ENCODE measurements at places on chromosomes 12 and 14.

DNA sequence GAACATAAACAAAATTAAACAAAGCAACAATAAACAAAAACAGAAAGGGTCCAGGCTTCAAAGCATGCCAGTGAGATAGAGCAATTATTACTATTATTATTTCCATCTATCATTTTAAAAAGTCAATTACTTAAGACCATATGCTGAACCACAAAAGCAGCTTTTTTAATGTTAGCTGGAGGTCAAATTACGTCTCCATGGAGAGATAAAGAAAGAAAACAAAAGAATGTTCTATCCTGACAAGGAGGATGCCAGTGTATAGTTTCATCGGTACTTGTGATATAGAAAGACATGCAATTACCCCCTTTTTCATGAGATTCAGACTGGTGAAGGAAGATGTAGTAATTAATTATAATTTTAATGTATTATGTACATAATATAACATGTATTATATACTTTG is 81.6 kb upstream of the DCN start:
- DNase-seq: no peak

- DNase-seq: no peak
Measured at GRCh38 chr12:102067574-102068258, 5.9 kb upstream of the WASHC3 start.

- DNase-seq: no peak
Measured at GRCh38 chr12:29656762-29657538, 126.8 kb downstream of the TMTC1 start.

GRCh38 chr12:116856729-116857128 is 24.5 kb downstream of the HRK start:
- no peak for DNase-seq

- no peak for DNase-seq
Measured at GRCh38 chr14:53017837-53018236, 67.0 kb upstream of the FERMT2 start.

DNA sequence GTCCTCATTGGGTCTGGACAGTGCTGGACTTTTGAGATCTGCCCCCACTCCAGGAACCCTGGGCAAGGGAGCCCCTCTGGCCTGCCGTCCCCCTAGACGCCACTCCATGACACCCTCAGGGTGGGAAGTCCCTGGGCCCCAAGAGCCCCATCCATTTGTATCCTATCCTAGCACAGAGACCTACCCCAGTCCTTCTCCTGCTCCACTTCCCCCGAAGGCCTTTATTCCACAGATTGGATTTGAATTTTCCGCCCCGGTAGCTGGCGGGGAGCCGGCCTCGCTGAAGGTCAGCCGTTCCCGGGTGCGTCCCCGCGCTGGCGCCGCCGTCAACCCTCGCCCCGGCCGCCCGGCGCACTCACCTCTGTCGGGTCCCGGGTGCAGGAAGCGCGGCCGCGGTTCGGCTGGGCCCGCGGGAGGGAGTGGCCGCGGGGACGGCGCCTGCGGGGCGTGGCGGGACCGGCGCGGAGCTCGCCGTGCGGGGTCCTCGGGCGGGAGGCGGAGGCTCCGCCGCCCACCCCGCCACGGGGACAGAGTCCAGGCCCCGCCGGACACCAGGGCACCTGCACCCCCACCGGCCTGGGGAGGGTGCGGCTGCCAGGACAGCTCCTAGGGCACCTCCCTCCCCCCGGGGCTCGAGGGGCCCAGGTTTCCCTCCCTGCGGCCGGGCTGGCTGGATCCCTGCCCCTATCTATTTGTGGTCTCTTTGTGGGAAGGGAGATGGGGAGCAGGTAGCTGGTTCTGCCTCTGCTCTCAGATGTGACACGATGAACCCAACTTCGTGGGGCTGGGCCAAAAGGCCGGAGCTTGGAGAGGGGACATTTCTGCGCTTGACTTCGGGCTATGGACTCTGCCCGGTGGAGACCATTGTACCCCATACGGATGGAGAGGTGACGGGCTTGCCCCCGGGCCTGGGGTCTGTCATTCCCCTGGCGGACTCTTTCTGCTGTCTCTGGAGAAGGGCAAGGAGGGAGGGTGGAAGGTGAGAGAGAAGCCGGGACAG is 19.9 kb upstream of the GPR68 start:
- DNase-seq: peak; percentile 83

DNA sequence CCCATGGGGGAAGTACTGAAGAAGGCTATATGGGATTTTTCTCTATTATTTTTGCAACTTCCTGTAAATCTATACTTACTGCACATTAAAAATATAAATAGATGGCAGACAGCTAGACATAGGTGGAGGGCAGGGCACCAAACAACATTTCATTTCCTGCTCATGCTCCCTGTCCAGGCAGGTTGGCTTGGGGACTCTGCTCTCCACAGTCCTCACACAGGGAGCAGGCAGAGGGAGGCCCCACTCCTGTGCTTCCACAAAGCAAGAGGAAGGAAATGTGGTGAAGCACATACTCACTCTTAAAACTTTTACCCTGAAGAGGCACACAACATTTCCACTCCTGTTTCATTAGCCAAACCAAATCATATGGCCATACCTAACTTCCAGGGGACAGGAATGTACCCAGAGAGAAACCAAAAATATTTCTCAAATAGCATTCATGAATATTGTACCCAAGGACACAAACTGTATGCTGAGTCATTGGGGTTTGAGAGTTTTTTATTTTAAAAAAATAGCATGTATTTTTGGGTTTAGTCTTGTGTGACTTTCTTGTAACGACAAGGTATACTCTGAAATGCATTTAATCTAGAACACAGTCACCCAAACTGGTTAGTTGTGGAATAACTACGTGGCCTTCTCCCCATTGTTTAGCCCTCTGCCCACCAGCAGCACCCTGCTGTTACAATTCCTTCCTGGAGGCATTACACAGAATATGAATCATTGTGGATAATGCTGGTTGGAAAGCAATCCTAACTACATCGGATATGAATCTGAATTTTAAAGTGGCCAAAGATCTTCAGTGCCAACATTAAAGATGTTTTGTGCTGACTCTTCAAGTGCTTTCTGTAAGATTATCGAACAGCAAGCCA is 40.9 kb downstream of the RTN1 start:
- no peak for DNase-seq

- DNase-seq: no peak
Measured at GRCh38 chr14:23245282-23245681, 7.5 kb downstream of the RNF212B start.

DNA sequence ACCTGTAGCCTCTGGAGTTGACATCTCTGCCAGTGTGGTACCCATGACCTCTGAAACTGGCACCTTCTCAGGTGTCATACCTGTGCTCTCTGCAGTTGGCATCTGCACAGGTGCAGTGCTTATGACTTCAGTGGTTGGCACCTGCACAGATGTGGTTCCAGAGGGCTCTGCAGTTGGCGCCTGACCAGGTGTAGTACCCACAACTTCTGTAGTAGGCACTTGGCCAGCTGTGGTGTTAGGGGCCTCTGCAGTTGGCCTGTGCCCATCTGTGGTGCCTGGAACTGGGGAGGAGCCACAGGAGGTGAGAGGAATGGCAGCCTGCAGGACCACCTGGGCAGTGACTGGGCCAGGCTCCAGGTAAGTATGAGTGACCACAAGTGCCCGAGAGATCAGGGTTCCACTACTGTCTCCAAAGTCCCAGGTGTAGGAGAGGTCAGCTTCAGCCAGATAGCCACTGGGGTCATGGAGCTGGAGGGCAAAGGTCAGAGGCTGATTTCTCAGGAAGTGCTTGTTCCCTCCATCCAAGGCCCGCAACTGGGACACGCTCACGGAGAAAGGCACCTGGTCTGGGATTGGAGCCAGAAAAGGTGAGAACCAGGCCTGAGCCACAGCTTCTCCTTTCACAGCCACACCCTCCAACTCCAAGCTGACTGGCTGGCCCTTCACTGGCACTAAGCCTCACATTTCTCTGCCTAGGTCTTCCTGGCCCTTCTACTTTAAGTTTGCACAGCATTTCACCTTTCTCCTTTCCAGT is 8.6 kb downstream of the PMEL start:
- DNase-seq: no peak

GRCh38 chr14:96086574-96087077 is 47.5 kb downstream of the C14orf132 start:
- no peak for DNase-seq

- DNase-seq: no peak
Measured at GRCh38 chr12:1821805-1822204, 1.4 kb downstream of the LRTM2 start.

DNA sequence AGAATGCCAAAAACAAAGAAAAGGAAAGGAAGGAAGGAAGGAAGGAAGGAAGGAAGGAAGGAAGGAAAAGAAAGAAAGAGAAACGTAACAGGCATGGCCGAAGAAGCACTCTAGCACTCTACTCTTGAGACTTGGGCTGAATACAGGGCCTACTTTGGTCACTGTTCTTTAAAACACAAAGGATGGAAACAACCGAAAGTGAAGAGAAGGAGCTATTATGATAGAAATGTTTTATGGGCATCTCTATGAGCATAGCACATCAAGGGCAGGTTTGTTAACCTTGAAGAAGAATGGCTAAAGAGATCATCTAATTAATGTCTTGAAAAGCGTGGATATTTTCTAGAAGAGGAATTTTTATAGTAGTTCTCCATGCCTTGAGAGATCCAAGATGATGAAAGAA is 15.9 kb upstream of the OTX2 start:
- DNase-seq: no peak

DNA sequence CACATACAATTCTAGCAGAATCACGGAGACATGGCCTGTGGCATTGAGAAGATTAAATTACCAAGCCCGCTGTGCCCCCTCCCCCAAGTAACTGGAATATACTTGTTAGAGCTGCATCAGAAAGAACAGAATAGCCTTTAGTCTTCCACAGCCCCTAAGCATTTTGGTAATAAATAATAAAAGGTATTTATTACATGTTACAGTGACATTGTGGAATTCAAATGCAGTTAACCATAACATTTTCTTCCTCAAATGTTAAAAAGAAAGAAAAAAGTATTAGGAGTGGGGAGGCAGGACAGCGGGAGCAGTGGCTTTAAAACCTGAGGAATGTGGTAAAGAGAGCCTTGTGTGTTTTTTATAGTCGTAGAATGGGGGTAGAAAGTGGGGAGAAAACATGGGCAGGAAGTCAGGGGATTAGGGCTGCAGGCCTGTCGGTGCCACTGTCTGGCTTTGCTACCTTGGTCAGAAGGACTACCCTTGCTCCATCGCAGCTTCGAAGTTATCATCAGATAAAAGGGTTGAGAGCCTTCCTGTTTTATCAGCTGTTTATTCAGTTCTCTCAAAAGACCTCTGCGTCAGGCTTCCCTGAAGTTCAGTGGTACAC is 255.9 kb downstream of the MSRB3 start:
- DNase-seq: no peak

DNA sequence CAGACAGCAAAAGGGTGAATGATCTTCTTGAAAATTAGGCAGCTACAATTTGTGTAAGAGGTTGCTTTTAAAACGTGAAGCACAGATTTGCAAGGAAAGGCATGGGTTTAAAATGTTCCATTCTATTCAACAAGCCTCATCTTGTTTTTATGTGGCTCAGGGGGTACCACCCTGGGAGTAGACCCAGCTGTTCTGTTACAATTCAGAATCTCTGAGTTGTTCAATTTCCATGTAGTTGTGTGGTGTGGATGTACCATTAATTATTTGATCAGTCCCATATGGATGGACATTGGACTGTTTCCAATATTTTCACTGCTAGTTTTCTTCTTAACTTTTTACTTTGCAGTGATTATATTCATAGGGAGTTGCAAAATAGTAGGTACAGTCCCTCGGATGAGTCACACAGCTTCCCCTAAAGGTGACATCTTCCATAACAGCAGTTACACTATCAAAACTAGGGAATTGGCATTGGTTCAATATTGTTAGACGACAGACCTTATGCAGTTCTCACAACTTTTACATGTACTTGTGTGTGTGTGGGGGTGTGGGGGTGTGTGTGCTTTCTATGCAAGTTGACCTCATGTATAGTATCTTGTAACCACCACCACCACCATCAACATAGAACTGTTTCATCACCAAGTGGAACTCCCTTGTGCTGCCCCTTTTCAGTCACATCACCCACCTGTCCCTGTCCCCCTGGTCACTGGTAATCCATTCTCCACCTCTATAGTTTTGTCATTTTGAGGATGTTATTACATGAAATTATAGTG is 59.0 kb upstream of the CAPRIN2 start:
- no peak for DNase-seq

- DNase-seq: no peak
Measured at GRCh38 chr12:29640589-29641345, 143.0 kb downstream of the TMTC1 start.

DNA sequence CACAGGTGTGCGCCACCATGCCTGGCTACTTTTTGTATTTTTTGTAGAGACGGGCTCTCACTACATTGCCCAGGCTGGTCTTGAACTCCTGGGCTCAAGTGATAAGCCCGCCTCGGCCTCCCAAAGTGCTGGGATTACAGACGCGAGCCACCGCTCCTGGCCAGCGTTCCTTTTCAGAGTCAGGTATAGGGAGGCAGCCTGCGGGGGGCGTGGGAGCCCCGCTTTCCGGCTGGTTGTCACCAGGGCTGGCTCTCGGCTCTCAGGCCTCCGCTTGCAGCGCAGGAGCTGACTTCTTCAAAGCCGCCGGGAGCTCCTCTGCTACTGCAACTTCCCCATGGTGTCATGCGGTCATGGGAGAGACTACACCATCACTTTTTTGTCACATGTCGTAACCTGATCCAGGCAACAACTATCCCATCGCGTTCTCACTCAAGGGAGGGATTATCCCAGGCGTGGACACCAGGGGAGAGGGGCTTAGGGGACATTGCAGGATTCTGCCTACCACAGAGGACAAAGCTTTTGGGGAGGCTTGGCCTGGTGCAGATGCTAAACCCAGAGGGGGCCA is 129.4 kb downstream of the SCARB1 start:
- DNase-seq: no peak

DNA sequence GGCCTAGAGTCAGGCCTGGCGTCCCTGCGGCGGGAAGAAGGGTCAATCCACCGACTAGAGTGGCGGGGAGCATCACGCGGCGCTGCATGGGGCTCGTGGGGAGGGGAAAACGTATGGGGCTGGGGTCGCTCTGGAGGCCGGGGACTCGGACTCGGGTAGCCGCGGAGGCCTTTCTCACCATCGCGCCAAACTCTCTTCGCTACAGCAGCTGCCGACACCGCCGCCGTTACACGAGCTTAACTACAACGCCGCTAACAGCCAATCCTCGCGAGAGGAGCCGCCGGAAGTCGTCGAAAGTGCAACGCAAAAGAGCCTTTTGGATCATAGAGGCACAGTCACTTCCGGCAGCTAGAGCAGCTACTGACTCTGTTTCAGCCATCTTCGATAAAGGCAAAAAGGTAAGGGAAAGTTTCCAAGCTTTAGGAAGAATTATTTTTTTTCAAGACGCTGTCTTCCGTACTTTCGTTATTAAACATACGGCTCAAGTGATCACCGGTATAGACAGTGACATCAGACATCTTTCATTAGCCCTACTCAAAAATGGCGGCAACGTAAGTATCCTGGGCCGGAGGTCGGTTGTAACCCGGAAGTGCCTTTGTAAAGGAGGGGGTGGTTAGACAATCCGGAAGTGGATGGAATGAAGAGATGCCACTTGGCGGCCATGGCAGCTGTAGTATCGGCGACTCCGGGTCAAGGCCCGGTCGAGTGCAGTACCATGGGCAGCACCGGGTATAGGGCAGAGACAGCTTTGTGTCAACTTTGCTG is at the start of the genes ERH and SLC39A9:
TSS of gene ERH (minus strand) at position 247 of the 765 bp plus-strand sequence. CDS start at position 181, 66 bp downstream.
TSS of gene SLC39A9 (plus strand) at position 640 of the 765 bp plus-strand sequence. CDS start 678 bp downstream, outside the sequence.
- DNase-seq: peak; percentile 98

GRCh38 chr14:96001866-96002497 is 37.2 kb upstream of the C14orf132 start:
- DNase-seq: no peak

GRCh38 chr12:29655861-29656260 is 127.9 kb downstream of the TMTC1 start:
- DNase-seq: no peak

GRCh38 chr12:27469176-27469736 is 22.7 kb downstream of the SMCO2 start:
- DNase-seq: peak; percentile 52

All from activated CD4-positive, alpha-beta T cell treated with anti-CD3 and anti-CD28 coated beads, Interleukin-2, amount 10 ng/mL, durations not matched to agents 24 days and 14 days (primary cell).